ENCODE measurements at places on chromosomes 2 and 18. TPM values are rescaled to one million over a fixed set of nuclear protein-coding genes. Genes with fewer than 3 reads are reported as not detected.
A peak's percentile ranks its signal among the peaks of the same experiment; 100 is the strongest.

Gene RIT2
- total RNA-seq: not detected

- DNase-seq: no peak
Measured at GRCh38 chr18:50076277-50076676, 118.7 kb downstream of the MYO5B start.

GRCh38 chr2:16664052-16664731, 1.4 kb downstream of the CYRIA start:
- peak; percentile 90 for DNase-seq

Gene SCTR
- total RNA-seq: 0.18 TPM

Gene NYAP2
- under 0.01 TPM for total RNA-seq

- no peak for DNase-seq
Measured at GRCh38 chr2:148909114-148909513, 34.1 kb downstream of the KIF5C start.

DNA sequence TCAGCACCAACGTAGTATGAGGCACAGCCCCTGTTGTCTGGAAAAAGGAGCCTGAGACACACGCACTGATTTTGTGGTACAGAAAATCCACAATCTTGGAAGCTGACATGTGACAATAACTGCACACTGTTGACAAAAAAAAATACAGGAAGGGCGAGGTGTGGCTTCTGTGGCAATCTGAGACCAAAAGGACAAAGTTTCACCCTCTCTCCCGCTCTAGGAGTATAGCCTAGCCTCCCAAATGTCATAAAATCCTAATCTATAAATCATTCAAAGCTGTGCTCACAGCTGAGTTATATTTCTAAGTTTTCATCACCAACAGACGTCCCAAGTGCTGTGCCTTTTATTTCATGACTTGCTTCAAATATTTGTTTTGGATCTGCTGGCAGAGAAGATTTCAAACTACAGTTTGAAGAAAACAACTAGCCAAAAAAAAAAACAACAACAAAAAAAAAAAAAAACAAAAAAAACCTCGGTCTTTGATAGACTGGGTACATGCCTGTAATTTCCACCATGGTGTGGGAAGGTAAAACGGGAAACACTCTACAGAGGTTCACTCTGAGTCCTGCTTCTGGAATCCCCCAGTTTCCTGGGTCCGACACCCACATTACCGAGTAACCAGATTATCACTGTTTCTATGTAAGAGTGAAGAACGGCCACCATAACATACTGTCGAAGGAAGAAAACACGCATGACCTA, 61.0 kb downstream of the C2orf76 start:
- DNase-seq: no peak

- no peak for DNase-seq
Measured at GRCh38 chr2:149617476-149617875, 29.9 kb upstream of the MMADHC start.

DNA sequence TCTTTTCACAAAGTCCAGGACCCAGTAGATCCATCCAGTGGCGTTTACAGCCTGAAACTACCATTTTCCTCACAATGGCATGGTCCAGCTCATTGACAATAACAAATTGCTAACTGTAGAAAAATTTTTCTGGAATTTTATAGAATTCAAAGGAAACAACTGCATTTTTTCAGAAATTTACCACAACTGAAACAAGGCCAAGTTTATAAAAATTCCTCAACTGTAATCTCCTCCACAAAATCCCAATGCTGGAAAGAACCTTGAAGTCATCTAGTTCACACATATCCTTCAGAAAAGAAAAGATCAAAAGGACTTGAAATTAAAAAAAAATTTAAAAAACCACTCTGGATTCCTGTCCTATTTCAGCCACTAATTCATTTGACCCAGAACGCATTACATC, 226.0 kb upstream of the CTAGE1 start:
- no peak for DNase-seq

Gene SPRED2
- total RNA-seq: 12.9 TPM

Gene TNFAIP6
- not detected for total RNA-seq

DNA sequence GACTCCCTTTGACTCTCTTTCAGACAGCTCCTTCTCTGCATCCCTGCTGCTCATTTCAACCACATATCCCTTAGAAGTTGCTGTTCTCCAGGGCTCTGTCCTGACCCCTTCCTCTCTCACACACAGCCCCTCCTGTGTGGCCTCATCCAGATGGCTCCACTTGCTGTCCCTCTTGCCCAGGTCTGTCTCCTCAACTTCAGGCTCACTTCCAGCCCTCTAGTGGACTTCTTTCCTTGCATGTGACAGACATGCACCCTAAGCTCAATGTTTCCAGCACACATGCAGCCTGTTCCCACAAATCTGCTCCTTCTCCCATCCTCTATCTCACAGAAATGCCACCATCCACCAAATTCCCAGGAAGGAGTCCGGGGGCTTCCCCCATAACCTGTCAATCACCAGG, 9.0 kb upstream of the MRPL19 start:
- no peak for DNase-seq

Gene MERTK
- 6.1 TPM for total RNA-seq

DNA sequence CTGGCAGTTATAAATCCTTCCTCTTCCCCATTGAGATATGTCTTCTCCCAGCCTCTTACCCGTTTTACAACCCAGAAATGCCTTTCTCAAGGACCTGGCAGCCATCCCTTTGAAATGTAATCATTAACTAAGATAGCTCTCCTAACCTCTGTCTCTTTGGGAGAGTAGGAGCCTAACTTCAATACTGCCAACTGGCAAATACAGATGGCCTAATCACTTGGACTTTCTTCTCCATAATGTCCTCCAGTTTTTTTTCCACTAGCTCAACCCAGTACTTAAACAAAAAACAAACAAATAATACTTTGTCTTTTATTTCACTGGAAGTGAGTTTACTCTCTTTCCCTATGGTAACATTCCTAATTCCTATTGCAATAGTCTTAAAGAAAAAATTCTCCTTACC, 1391.1 kb downstream of the SUCLG1 start:
- DNase-seq: no peak

GRCh38 chr2:232835687-232836208, 34.3 kb upstream of the SNORC start:
- DNase-seq: peak; percentile 7

Gene ZNF804A
- total RNA-seq: 3.7 TPM

Gene DBI
- 23.2 TPM for total RNA-seq

- no peak for DNase-seq
Measured at GRCh38 chr2:64793701-64794100, 140.0 kb upstream of the SERTAD2 start.

- DNase-seq: no peak
Measured at GRCh38 chr2:160909781-160910242, 250.4 kb upstream of the TANK start.

GRCh38 chr18:78908462-78909260, 71.0 kb upstream of the SALL3 start:
- DNase-seq: no peak

- peak; percentile 44 for DNase-seq
Measured at GRCh38 chr2:25161055-25161781, 7.2 kb downstream of the POMC start.

Gene NCKAP5
- 0.58 TPM for total RNA-seq

DNA sequence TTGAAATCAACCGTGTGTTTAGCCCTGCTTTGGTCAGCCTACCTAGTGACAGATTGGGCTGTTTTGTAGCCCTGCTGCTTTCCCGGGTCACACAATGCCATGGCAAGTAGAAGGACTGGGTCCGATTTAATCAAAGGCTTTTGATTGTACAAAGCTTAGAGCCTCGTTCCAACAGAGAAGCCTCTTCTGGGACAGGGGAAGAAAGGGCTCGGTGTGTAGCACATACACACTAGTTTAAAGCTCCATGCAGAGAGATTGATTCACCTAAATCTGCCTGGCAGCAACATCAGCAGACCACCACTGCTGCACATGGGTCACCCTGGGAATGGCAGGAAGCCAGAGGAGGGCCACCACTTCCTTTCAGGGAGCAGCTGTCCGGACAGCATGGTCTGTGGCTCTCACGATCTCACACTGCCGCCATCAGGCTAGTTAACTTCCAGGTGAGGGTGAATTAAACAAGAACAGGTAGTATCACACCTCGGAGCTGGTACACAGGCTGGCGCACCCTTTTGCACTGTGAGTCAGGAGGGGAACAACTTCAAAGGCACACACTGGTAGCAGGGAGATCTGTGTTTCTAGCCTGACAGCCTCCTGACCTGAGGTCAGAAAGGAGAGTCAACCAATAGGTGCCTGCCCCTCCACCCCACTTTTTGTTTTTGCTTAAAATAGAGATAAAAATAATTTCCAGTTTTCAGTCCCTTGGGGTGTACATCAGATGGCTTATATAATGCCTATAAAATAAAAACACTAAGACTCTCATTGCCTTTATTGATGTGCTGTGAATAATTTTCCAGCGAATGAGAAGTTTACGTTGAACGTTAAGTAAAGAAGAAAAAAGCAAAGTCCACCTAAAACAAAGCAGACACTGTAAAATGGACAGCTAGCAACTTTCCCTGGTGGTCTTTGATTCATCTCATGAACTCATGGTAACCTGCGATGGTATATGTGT, 108.5 kb downstream of the CDCA7 start:
- DNase-seq: no peak

- DNase-seq: no peak
Measured at GRCh38 chr2:113119111-113119510, 8.3 kb upstream of the IL1RN start.

GRCh38 chr2:223519471-223519870, 82.7 kb downstream of the SCG2 start:
- DNase-seq: no peak

DNA sequence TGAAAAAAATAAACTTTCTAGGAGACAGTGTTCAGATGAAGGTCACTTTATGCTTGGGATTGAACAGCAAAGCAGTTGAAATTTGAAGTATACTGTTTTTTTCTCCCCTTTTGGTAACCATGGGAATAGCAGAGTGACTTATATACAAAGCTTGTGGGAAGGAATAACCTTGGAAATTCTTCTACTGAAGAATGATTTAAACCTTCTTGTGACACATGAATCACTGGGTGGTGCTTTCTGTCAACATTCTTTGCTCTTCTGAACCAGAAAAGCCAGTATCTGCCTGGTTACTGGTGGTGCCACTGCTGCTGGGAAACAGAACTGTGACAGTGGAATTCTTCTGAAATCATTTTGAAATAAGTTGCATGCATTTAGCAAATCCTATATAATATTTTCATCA, 39.4 kb upstream of the RND3 start:
- DNase-seq: no peak

DNA sequence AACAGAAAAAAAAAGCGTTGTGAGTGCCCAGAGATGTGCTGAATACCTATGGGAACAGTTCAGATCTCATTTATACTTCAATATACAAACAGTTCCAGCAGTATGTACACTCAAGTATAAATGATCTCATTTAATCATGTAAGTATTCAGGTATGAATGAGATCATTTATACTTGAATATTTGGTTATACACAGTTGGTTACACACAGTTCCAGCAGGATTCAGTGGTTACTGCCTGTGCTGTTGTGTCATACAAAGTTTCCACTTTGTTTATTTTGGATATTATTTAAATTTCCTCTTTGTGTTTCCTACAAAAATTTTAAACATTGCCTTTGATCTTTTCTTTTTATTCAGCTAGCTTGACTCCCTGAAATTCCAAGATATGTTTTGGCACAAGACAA, 293.5 kb upstream of the SLC39A10 start:
- no peak for DNase-seq

- peak; percentile 88 for DNase-seq
Measured at GRCh38 chr18:8661754-8662559, 43.4 kb upstream of the MTCL1 start.

Gene KCNG2
- total RNA-seq: not detected

DNA sequence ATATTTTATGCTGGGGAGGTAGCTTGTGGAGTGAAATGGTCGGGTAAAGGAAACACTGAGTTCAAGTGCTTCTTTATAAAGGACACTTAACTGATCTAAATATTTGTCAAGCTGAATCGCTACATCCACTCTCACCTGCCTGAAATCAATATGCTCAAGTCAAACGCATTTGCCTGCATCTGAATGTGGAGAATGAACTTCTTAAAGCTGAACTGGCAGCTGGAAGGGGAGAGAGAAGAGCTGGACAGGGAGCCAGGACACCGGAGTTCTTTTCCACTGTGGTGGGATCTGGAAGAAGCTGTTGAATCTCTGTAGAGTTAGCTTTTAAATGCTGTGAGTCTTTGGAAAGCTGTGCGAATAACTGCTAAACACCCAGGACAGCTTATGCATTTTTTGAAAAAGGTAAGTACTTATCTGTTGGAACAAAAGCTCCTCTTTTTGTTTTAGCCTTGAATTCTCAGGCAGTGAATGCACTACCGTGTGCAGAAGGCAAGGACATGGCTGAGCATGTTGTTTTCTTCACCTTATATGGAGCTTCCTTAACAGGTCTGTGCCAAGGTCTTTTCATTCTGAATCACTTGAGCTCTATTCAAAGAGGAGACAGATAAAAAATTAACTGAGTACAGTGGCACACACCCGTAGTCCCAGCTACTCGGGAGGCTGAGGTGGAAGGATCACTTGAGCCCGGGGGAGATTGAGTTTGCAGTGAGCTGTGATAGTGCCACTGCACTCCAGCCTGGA, 74.2 kb upstream of the KLF7 start:
- DNase-seq: no peak

DNA sequence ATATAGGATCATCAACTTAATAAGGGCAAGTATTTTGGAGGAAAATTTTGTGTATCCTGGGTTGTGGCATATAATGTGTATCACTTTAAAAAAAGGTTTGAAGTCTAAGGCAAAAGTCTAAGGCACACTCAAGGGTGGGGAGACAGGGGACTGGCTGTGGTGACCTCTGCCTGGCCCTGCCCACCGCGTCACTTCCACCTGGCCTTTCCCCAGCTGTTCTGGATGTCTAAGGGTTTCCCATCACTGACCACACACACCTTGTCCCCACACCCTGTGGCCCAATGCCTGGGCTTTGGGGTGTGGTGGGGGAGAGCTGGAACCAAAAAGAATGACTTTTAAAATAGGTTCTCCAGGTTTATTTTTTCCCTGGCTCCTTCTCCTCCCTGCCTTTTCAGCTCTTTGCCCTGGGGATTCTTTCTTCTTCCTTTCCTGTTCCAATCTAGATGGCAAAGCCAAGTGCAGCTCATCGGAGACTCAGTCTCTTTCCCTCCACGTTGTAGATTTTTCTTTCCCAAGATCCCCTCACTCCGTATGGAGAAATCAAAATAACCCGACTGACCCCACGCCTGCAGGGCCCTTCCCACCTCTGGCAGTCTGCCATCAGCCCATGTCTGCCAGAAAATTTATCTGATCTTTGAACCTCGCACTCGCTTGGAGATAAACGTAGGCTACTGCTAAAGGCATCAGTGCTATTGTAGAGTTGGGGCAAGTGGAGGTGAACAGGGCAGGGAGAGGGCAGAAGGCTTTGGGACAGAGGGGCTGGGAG, 257.2 kb downstream of the DYSF start:
- DNase-seq: no peak

Gene TNS1
- 174 TPM for total RNA-seq

Gene CNDP1
- total RNA-seq: not detected

- DNase-seq: peak; percentile 37
Measured at GRCh38 chr2:67486041-67486796, 89.1 kb downstream of the ETAA1 start.

DNA sequence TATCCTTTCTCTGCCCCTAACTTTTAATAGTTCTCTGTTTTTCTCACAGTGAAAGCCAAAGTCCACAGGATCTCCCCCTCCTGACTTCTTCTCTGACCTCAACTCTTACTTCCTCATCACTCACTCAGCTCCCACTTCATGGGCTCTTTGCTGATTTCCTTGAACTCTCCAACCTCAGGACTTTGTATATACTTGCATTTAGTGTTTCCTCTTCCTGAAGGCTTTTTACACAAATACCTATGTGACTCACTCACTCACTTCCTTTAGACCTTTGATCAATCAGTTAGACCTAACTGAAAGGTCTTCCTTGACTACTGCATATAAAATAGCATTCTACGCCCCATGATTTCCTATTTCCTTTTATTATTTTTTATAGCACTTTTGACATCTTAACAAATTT, 233.1 kb upstream of the MEX3C start:
- DNase-seq: no peak

Gene EPB41L3
- 71.0 TPM for total RNA-seq

Gene TXNDC2
- not detected for total RNA-seq

Data from stomach (tissue), 19 donors.